ENCODE measurements at places on chromosomes 16 and 17.

GRCh38 chr17:2335726-2336214, 487 bp downstream of the TSR1 start:
- H3K27me3 ChIP-seq, result no peaks in the 10 kb centered on the region
- peaks cover 19% of the 10 kb centered on the region for H3K4me1 ChIP-seq
- no peak for DNase-seq
- peak overlapping the region; percentile 99 for H3K4me3 ChIP-seq
- H3K36me3 ChIP-seq, result peaks cover 43% of the 10 kb centered on the region

- H3K27me3 ChIP-seq, result peaks cover 61% of the 10 kb centered on the region
- H3K36me3 ChIP-seq, result no peaks in the 10 kb centered on the region
- no peak for DNase-seq
- no peak overlapping the region for H3K27ac ChIP-seq
Observed at GRCh38 chr17:74179576-74179975, 23.9 kb upstream of the RPL38 start.

- peaks cover 35% of the 10 kb centered on the region for H3K27me3 ChIP-seq
- DNase-seq, result no peak
- H3K36me3 ChIP-seq, result no peaks in the 10 kb centered on the region
- no peak overlapping the region for H3K4me3 ChIP-seq
- no peaks in the 10 kb centered on the region for H3K4me1 ChIP-seq
- no peak overlapping the region for H3K27ac ChIP-seq
Observed at GRCh38 chr16:49969091-49970030, 55.7 kb upstream of the CNEP1R1 start.

- peaks cover 24% of the 10 kb centered on the region for H3K4me1 ChIP-seq
- peak overlapping the region; percentile 85 for H3K27ac ChIP-seq
- peak; percentile 41 for DNase-seq
- H3K4me3 ChIP-seq, result peak overlapping the region; percentile 70
- H3K27me3 ChIP-seq, result no peaks in the 10 kb centered on the region
Observed at GRCh38 chr17:44071772-44072171, 1.2 kb downstream of the G6PC3 start.

DNA sequence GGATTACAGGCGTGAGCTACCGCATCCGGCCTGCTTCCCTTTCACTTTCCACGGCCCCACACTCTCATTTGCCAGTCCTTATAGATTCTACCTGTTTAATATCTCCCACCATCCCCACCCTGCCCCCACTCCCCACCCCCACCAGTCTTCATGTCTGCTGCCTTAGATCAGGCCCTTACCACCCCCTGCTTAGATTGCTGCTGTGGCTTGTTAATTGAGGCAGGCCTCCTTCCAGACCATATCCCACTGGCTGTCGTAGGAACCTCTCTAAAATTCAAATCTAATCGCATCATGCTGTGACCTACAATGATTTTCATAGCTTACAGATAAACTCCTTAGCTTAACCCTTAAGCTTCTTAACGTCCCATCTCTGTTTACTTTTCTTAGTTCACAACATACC, 4.9 kb downstream of the IQCK start:
- DNase-seq, result no peak
- peaks cover 5% of the 10 kb centered on the region for H3K4me1 ChIP-seq
- no peak overlapping the region for H3K4me3 ChIP-seq
- H3K27ac ChIP-seq, result no peak overlapping the region

DNA sequence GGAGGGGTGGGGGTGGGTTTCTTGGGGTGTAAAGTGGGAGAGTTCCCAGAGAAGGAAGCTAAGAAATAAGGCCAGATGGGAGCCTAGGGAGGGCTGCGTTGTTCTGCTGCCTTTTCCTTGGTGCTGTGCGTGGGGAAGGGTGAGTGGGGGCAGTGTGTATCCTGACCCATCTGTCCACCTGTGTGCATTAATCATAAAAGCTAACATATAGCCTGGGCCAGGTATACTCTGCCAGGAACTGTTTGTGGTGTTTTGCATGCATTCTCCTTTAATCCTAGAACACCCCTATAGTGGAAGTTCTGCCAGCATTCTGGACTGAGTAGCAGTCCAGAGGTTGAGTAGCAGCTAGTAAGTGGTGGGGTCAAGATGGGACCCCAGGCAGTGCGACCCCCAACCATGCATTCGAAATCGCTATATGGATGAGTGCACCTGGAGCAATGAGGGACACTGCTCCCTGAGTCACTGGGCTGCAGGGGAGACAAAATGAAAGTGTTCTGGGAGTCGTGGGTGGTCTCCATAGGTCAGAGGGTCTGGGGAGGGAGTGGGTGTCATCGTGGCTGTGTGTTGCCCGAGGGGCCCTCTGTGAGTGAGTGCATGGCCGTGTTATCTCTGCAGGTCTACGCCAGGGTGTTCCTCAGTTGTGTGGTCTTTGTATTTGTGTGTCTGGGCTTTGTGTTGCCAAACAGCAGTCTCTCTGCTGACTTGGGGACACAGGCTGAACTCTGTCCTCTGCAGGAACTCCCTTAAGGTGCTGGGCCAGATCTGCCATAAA, 1.3 kb downstream of the ERBB2 start:
- H3K4me3 ChIP-seq, result peak overlapping the region; percentile 88
- H3K27me3 ChIP-seq, result no peaks in the 10 kb centered on the region
- H3K27ac ChIP-seq, result peak overlapping the region; percentile 92
- no peaks in the 10 kb centered on the region for H3K36me3 ChIP-seq
- H3K4me1 ChIP-seq, result peaks cover 52% of the 10 kb centered on the region

DNA sequence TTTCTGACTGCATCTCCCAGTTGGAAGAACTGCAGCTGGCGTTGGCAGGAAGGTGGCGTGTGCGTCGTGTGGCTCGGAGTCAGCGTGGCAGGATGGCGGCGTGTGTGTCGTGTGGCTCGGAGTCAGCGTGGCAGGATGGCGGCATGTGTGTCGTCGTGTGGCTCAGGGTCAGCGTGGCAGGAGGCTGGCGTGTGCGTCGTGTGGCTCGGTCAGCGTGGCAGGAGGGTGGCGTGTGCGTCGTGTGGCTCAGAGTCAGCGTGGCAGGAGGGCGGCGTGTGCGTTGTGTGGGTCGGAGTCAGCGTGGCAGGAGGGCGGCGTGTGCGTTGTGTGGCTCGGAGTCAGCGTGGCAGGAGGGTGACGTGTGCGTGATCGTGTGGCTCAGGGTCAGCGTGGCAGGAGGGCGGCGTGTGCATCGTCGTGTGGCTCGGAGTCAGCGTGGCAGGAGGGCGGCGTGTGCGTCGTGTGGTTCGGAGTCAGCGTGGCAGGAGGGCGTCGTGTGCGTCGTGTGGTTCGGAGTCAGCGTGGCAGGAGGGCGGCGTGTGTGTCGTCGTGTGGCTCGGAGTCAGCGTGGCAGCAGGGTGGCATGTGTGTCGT, 38.3 kb downstream of the ZNF750 start:
- H3K4me1 ChIP-seq, result no peaks in the 10 kb centered on the region
- DNase-seq, result no peak
- no peak overlapping the region for H3K27ac ChIP-seq

- no peak overlapping the region for H3K4me3 ChIP-seq
- no peak for DNase-seq
- H3K27me3 ChIP-seq, result no peaks in the 10 kb centered on the region
- no peak overlapping the region for H3K27ac ChIP-seq
- H3K4me1 ChIP-seq, result no peaks in the 10 kb centered on the region
Observed at GRCh38 chr17:16465861-16466338, 26.1 kb downstream of the LRRC75A start.

DNA sequence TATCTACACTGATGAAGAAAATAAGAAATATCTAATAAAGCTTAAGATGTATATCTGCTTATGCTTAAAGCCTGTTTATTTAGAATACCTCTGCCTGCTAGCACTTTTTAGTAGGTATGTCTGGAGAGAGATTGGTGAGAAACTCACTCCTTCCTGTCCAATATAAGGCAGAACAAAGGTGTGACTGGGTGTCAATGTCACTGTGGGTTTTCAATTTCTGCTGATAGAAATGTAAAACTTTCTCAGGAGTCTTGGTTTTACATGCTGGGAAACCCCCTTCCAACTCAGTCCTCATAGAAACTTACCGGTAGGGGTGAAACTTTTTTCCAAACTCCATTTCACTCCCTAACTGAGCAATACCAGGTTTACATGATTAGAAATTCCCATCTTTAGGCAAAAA, 17.8 kb upstream of the MPHOSPH6 start:
- DNase-seq, result no peak
- H3K27me3 ChIP-seq, result peaks cover 7% of the 10 kb centered on the region
- no peaks in the 10 kb centered on the region for H3K36me3 ChIP-seq
- peaks cover 7% of the 10 kb centered on the region for H3K4me1 ChIP-seq

- no peak overlapping the region for H3K4me3 ChIP-seq
- no peaks in the 10 kb centered on the region for H3K36me3 ChIP-seq
- no peaks in the 10 kb centered on the region for H3K27me3 ChIP-seq
- H3K27ac ChIP-seq, result no peak overlapping the region
- H3K4me1 ChIP-seq, result no peaks in the 10 kb centered on the region
- no peak for DNase-seq
Observed at GRCh38 chr16:47511882-47512281, 50.8 kb downstream of the PHKB start.

- no peaks in the 10 kb centered on the region for H3K4me1 ChIP-seq
- no peaks in the 10 kb centered on the region for H3K36me3 ChIP-seq
- H3K27me3 ChIP-seq, result no peaks in the 10 kb centered on the region
- no peak overlapping the region for H3K27ac ChIP-seq
- H3K4me3 ChIP-seq, result no peak overlapping the region
Observed at GRCh38 chr16:52634528-52634927, 87.6 kb upstream of the TOX3 start.

DNA sequence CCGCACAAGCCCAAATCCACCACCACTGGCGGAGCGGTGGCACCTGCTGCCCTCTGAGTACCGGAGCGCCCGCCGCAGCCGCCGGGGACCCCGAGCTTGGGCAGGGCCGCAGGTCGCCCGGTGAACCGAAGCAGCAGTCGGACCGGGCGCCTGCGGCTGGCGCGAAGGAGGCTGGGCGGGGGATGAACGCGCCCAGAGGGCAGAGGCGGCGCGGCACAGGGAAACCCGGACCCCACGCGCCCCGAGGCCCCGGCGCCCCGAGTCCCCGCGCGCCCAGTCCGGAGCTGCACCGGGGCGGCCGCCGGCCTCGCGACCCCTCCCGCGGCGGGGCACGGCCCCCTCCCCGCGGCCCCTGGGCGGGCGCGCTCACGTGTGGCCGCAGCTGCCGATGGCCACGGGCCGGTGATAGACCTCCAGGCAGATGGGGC, 393 bp downstream of the RNF166 start:
- H3K27me3 ChIP-seq, result no peaks in the 10 kb centered on the region
- H3K27ac ChIP-seq, result no peak overlapping the region
- DNase-seq, result no peak
- H3K4me3 ChIP-seq, result peak overlapping the region; percentile 97
- no peaks in the 10 kb centered on the region for H3K36me3 ChIP-seq

DNA sequence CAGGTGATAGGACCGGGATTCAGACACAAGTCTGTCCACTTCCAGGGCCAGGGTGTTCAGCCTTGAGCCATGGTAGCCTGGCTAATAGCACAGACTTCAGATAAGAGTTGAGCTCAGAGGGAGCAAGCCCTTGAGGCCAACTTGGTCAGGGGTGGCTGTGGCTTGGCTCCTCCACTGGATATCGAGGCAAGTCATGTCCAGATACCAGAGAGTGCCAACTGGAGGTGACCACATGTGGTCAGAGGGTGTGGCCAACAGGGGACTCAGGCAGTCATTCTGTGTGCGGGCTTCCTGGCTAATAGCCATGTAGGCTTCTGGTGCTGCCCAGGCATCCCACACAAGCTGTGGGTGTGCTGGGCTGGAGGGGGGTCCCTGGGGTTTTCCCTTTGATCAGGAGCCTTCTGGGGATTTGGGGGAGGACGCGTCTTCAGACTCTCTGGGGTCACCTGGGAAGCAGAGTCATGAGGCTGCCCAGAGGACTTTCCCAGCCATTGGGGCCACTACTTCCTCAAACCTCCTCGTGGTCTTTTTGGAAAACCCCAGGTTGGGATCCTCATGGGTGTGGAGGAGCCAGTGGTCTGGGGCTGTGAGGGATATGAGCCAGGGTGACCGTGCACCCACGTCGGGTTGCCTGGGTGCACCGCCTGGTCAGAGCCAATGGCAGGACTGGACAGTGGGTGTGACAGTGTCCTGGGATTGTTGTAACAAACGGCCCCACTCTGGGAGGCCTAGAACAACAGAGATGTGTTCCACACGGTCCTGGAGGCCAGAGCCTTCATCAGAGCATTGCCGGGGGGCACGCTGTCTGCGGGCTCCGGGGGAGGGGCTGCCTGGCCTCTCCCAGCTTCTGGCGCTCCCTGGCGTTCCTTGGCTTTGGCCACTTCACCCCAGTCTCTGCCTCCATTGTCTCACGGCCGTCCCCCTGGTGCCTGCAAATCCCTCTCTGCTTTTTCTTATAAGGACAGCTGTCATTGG, 25.0 kb downstream of the COX4I1 start:
- no peak overlapping the region for H3K4me3 ChIP-seq
- H3K36me3 ChIP-seq, result no peaks in the 10 kb centered on the region
- H3K27ac ChIP-seq, result no peak overlapping the region
- H3K27me3 ChIP-seq, result peaks cover 40% of the 10 kb centered on the region
- no peaks in the 10 kb centered on the region for H3K4me1 ChIP-seq

DNA sequence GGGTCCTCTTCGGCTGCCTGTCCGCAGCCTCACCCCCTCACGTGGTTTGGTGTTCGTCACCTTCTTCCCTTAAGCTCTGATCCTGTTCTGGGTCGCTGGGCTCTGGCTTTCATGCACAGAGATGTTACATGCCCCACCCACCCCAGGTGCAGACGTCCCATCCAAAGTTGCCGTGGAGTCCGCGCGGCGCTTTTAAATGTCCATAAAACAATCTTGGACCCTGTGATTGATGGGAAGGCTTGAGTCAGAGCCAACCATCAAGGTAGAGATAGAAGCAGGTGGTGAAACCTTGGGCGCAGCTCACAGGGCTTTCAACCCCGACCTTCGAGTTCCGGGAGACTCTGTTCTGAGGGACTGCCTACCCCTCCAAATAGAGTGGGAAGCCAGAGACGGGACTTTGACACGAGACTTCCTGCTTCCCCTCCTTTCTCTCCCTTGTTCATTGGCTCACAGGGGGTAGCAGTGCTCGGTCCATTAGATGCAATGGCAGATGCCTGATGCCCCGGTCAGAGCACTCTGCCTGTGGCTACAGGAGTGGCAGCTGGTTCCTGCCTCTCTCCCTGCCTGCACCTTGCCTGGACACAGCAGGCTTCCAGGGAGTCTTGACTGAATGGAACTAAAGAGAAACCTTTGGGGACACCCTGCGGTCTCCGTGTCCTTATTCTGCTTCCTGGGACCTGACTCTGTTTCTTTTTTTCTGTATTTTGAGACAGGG, 4.0 kb downstream of the ENGASE start:
- H3K4me3 ChIP-seq, result no peak overlapping the region
- no peak for DNase-seq
- no peaks in the 10 kb centered on the region for H3K27me3 ChIP-seq
- H3K27ac ChIP-seq, result no peak overlapping the region

DNA sequence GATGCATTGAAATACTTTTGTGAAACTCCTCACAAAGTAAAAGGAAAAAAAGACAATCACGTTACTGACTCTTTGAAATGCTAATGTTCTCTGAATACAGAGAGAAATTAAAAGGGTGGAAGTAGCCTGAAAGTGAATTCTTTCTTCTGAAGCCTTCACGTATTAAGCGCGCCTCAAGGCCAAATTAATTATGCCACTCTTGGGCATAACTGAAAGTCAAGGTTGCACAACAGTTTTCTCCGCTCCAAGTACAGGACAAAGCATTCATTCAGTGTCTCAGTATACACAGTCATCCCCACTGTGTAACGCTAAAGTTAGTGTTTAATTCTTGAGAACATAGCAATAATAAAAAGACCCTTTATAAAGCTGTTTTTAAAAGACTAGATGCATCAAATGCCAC, 21.5 kb downstream of the PARN start:
- no peak overlapping the region for H3K27ac ChIP-seq
- DNase-seq, result no peak
- no peaks in the 10 kb centered on the region for H3K4me1 ChIP-seq
- H3K4me3 ChIP-seq, result no peak overlapping the region
- peaks cover 14% of the 10 kb centered on the region for H3K36me3 ChIP-seq

- H3K27ac ChIP-seq, result peak overlapping the region; percentile 84
- no peaks in the 10 kb centered on the region for H3K27me3 ChIP-seq
- no peak for DNase-seq
- peak overlapping the region; percentile 79 for H3K4me3 ChIP-seq
Observed at GRCh38 chr16:85027958-85028684, 526 bp downstream of the KIAA0513 start.
